ENCODE measurements at places on chromosomes 1 and 21.

DNA sequence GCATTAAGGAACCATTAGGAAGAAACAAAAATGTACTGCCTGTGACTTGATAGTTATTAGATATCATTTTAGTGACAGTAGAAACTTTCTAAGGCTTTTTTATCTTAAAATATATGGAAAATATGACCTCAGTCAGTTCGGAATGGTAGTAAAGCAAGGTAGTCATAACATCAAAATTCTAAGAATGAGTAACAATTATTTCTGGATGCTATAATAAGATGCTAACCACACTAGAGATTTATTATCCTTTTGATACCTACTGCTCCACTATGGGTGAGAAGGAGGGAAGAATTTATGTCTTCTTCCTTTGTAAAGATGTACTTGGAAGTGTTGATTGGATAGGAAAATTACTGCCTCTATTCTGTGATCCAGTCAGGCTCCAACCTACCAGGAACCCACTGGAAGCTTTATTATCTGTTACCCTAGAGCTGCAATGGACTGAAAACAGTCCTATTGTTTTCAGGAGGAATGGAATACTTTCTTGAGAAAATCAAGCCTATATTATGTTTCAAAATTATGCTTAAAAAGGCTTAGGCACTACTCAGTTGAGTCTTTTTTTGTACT is 8.8 kb downstream of the FMN2 start:
- no peak for DNase-seq

DNA sequence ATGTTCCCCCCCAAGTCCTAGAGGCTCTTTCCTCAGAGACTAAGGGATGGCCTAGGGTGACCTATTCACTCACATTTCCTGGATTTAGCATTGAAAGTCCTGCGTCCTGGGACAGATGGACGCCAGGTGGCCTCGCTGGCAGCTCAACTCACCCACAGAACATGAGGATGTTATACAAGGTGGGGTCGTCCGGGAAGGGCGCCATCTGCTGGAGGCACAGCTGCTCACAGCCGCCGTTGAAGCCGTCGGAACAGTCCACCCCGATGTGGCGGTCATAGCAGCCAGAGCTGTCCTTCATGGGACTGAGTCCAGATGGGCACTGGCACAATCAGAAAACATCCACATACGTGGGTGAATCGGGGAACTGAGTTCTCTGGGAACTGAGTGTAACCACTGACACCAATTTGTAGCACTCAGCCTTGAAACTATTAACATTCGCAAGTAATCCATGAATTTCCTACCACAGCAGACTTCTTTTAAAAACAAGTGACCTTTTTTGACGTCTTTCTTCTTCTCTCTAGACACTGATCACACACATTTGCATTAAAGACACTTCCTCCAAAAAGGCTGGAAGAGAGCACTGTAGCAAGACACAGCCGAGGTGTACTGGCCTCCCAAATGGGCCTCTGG is 215.4 kb downstream of the ASTN1 start:
- peak; percentile 52 for DNase-seq

DNA sequence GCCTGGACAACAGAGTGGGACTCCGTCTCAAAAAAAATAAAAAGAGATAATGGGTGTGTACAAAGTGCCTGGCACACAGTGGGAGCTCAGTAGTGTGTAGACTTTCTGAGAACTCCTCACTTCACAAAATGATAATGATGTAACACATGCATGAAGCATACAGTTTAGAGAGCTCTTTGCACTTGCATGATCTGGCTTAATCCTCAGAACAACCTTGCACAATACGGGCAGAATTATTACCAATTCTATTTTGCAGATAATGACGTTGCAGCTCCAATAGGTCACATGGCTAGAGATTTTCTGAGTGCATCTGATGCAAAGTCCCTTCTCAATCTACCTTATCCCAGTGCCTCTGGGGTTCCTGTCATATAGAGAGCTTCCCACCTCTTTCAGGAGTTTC is 71.4 kb downstream of the CD247 start:
- DNase-seq = no peak

DNA sequence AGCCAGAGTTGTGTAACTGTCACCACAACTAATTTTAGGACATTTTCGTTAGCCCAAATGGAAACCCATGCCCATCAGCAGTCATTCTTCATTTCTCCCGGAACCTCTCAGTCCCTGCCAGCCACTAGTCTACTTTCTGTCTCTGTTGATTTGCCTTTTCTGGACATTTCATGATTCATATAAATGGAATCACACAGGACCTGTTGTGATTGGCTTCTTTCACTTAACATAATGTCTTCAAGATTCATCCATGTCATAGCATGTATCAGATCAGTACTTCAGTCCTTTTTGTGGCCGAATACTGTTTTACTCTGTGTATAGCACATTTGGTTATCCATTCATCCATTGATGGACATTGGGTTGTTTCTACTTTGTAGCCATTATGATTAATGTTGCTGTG is 7.1 kb downstream of the SLC66A1 start:
- no peak for DNase-seq

DNA sequence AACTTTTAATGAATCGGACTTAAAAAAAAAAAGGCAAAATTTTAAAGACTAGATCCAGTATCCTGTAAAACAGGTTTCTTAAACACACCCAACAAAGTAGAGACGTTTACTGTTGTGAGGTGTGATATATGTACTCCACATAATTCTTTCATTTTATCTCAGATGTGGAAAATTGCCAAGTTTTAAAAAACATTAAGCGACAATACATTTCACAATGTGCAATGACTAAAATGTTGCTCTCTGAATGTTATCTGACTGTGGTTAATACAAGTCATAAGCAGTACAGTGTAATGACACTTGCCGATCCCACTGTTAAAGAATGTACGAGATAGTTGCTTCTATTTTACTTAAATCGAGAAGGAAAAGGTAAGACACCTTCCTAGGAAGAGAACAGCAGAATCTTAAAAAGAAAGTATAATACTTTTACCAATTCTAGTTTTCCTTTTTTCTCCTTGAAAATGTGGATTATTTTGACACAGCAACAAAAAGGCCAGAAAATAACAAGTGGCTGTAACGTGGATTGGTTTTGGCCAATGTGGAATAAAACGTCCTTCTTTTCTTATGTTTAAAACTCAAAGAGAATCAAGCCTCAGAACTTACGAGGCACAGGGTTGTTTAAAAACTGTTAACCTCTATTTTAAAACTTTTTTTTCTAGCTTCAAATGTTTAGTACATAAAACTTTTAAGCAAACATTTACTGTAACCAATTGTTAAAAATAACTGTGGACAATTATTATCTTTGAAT is 51.4 kb downstream of the TP53BP2 start:
- no peak for DNase-seq

- no peak for DNase-seq
These were observed 41.7 kb downstream of the PKP1 start for GRCh38 chr1:201324821-201325677.

DNA sequence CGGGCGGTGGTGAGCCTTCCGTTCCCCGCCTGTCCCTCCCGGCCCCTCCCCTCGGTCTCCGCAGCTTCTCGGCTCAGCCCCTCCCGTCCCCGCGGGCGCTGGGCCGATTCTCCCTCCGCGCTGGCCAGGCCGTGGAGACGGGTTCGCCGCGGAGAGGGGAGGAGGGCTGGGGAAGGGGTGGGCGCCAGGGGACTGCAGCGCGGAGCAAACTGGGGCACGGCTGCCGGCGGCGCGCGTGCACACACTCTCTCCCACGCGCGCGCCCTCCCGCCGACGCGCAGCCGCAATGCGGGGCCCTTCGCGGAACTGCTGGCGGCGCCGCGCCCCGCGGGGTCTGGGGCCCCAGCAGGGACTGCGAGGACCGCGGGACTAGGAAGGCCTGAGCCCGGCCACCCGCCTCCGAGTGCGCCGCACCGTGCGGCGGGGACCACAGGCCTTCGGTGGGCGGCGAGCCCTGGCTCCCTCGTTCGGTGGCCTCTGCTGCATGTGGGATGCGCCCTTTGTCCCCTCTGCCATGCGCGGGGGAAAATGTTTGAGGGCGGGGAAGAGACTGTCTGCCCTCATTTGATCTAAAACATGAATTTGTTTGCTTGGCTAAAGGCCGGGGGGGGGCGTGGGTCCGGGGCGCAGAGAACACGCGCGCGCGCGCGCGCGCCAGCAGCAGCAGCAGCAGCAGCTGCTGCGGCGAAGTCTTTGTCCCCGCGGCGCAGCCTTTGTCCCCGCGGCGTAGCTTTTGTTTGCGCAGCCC is 90.7 kb upstream of the VAMP3 start:
- no peak for DNase-seq

- peak; percentile 46 for DNase-seq
These were observed 10.1 kb downstream of the DIPK1A start for GRCh38 chr1:92951141-92951582.

- no peak for DNase-seq
These were observed 49.9 kb downstream of the BACE2 start for GRCh38 chr21:41217671-41218385.

DNA sequence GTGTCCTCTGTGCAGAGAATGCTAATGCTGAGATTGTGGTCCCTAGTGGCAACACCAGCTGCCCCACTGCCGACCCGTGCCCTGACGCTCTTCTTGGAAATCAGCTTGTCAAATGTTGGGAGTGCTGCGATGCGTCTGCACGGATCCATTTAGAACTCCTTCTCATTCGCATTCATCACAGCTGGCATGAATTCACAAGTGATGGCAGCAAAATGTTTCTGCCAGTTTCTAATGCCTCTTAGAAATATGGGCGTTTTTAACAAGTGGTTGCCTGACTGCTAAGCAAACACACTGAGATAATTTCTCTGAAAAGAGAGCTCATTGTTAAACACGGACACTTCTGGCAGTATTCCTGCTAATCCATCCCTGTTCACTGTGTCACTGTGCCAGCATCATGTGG is 131.9 kb upstream of the KCNJ6 start:
- no peak for DNase-seq

DNA sequence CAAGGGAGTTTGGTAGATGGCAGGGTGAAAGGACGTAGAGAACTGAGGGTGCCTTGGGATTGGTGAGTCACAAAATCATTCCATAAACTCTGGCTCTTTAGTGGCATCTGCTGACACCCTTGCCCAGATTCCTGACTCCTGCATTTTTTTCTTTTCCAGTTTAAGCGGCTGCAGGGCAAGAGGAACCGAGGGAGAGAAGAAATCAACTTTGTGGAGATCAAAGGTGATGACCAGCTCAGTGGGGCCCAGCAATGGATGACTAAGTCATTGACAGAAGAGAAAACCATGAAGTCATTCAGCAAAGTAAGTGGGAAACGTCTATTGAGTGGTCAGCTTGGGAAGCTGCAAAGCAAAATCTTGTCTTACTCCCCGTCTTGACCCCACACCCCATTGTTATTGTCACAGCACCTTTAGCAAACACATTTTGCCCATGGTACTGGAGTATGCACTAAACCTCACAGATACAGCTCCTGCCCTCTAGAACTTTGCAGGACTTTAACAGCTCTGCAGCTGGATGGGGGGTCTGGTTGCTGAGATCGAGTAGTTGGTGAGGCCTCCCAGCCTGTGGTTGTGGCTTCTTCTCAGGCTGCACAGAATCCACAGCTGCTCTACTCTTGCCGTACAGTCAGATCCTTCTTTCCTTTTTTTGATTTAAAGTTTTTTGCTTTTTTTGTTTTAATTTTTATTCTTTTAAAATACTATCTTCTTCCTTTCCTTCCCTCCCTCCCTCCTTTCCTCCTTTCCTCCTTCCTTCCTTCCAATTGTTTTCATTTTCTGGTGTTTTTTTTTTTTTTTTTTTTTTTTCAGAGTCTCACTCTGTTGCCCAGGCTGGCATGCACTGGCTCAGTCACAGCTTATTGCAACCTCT is 21.9 kb downstream of the SH2D2A start:
- no peak for DNase-seq

- no peak for DNase-seq
These were observed 2.3 kb downstream of the ANP32E start for GRCh38 chr1:150233359-150234308.

GRCh38 chr1:193131266-193131860 is 9.5 kb downstream of the CDC73 start:
- no peak for DNase-seq

GRCh38 chr1:85199667-85200462 is 951 bp downstream of the SYDE2 start:
- no peak for DNase-seq

- no peak for DNase-seq
These were observed 12.8 kb upstream of the MPL start for GRCh38 chr1:43324810-43325209.

DNA sequence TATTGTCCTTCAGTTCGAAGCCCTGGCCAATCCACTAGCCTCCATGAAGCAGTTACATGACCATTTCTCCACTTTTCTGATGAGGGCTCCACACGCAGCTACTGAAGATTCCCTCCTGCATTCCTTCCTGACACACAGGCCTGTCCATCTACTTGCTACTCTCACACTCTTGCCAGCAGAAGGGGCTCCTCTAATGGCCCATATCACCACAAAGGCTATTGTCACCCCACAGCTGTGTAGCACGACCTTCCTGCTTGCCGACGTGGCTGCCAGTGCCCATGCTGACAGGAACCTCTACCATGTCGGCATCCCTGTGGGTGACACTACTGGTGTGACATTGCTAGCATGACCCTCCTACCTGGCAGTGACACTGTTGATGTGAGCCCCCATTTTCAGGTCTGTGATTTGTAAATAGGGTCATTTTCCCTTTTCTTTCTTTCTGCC is 1528.6 kb upstream of the TPTE start:
- DNase-seq = no peak
